ENCODE measurements at places on chromosomes 3 and 15.

DNA sequence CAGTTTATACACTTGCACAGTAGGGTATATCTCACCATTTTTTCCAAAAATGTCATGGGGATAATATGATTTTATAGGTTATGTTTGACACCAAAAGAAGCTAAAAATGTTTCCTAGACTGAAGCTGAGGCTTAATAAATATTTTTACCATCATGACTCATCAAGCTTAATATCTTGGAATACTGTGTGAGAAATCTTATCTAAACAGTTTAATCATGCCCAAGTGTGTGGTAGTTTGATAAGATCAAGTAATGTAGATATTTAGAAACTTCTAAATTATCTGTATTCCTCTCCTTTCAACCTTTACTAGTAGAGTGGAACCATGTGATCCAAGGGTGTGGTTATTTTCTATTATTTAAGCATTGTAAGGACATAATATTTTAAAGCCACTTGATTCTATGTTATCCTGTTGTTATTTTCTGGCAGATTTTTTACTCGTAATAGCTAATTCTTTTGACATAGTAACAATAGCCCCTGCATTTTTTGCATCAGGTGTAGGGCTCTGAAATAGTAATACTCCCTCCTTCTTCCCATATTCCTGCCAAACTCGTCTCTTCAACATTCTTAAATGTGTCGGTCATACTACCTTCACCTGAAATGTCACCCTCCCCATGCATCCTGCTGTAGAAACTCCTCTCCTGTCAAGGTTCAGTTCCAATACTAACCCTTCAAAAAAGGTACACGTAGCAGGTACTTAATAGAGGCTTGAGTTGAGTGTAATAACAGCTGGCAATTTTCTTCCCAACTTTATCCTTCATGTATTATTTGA, 729.6 kb downstream of the NLGN1 start:
- no peak for DNase-seq

DNA sequence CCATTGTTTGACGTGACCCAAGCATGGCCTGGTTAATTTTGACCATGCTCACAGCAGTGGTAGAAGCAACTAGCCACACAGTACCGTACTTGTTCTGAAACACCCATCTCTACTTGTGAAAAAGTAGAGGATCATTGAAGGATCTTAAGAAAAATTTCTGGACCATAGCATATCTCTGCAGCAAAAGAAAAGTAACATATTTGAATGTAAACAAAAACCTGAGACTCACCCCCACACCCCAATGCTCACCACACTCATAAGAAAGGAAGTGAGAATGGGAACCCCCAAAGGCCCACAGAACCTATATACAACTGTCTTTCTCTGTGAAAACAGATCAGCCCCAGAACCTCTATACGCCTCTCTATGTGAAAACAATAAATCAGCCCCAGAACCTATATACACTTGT, 33.8 kb upstream of the TFRC start:
- DNase-seq = no peak

DNA sequence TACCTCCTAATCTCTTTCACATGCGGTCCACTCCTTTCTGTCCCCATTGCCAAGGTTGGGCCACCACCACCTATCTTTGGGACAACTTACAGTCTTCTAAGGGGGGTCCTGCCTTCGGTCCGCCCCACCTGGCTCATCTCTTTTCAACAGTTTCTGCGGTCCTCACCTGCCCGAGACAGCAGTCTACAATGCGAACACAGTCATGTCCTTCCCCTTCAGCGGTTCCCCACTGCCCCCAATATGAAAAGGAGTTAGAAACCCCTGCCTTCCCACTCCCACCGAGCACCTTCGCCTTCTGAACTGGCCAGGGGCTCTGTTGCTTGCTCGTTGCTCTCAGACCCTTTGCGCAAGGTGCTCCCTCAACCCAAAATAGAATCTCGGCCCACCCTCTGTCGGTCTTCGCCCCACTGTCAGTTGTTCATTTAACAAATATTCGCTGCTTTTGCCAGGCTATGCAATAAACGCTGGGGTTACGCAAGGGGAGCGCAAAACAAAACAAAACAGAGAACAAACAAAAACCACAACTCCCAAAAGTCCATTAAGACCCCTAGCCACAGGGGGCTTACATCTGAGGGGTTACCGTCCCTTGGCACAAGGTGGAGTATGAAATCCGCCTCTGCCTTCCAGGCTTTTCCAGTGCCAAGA, 611 bp upstream of the FANCI start:
- DNase-seq = no peak

DNA sequence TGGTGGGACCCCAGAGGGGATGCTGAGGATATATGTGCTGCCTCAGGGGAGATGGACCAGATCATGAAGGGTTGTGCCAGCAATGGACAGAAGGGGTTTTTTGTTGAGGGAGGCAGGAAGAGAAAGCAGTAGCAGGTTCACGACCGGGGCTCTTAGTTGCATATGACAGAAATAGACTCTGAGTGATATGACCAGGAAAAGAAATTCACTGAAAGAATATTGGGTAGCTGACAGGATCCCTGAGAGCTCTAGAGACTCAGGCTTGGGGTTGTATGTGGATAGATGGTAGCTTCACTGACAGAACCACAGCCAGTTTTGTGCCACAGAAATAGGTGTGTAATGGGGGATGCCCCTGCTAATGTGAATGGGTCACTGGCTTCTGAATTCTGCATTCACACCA, 241.6 kb downstream of the ZNF621 start:
- no peak for DNase-seq

- DNase-seq = no peak
Observed at GRCh38 chr15:68528626-68529290, 50.0 kb upstream of the CORO2B start.

DNA sequence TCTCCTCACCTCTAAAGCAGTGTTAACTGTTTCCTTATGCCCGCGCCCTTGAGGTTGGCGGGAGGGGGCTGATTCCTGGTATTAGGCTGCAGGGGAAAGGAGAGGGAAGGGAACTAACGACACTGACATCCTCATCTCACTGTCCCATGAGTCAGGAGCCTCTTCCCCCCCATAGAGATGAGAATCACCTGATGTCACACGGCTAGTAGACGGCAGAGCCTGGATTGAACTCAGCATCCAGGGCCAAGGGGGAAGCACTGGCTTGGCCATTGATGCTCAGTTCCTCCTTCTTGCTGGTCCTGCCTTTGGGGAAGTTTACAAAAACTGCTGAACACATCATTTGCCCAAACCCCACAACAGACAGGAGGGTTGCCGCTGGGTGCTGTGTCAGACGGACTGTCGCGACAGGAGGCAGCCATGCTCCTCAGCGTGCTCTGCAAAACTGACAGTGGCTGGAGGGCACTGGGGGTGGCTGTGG, 38.5 kb downstream of the IDH2 start:
- DNase-seq = no peak

GRCh38 chr15:57566834-57567233, 24.9 kb upstream of the MYZAP start:
- DNase-seq = no peak

- DNase-seq = no peak
Observed at GRCh38 chr15:95017666-95018328, 786.4 kb downstream of the MCTP2 start.

- no peak for DNase-seq
Observed at GRCh38 chr3:131401978-131402377, 20.4 kb downstream of the NUDT16 start.

All from activated CD4-positive, alpha-beta T cell treated with anti-CD3 and anti-CD28 coated beads, Interleukin-2, amount 50 U/mL, for 24 hours (primary cell).